ENCODE measurements at places on chromosomes 5 and 9. TPM values are rescaled to one million over a fixed set of nuclear protein-coding genes. Genes with fewer than 3 reads are reported as not detected.

- DNase-seq: no peak
These were observed 118.0 kb upstream of the TRIM32 start for GRCh38 chr9:116569111-116569510.

DNA sequence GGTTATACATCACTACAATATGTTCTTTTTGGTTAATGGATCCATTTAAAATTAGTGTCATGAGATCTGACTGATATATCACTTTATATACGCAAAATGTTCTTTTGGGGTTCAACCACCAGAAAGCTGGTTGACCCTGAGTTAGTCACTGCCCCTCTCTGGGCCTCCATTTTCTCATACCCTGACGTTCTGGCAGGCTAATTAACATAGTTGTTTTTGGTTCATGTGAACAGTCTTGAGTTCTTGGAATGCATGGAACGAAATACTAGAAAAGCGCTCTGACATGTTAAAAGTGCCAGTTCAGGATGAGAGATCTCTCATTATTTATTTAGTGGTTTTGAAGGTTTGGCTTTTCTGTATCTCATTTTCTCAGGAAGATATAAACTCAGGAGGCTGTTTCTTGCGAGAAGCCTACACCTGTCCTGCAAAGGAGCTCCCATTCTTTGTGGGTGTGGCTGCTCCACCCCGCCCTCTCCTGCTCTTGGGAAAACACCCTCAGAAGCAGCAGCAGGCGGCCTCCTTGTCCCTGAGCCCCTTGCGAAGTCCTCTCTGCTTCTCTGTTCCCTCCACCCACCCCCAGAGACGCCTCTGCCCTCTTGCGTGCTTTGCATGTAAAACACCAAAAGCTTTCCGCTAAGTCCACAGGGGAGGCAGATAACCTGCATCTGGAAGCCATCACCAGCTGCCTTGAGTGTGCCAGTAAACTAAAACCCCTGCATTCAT lies 302.4 kb upstream of the PANK3 start:
- DNase-seq: no peak

FAM169A gene
- 5.3 TPM for total RNA-seq

- peak; percentile 25 for DNase-seq
These were observed 700.5 kb upstream of the ZNF608 start for GRCh38 chr5:125446986-125447385.

- DNase-seq: no peak
These were observed 375.6 kb downstream of the ADGRV1 start for GRCh38 chr5:90934091-90934719.

DNA sequence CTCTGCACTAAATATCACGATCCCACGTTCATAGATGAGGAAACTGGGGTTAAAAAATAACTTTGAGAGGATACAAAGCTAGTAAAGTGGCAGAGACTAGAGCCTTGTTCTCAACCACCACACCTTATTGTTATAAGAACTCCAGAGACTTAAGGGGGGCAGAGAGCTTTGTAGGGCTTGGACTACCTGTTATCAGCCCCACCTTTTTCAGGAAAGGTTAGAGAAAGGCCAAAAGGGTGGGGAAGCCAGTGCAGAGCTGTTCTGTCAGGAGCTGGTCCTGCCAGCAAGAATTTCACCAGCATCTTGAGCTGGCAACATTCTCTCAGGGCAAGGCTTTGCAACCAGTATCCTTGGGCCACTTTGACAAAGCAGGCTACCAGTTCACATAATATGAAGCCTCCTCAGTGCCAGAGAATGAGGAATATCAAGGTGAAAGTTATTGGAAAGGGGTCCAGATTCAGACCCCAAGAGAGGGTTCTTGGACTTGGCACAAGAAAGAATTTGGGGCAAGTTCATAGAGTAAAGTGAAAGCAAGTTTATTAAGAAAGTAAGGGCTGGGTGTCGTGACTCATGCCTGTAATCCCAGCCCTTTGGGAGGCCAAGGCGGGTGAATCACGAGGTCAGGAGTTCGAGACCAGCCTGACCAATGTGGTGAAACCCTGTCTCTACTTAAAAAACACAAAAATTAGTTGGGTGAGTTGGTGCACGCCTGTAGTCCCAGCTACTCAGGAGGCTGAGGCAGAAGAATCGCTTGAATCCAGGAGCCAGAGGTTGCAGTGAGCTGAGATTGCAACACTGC lies 66.2 kb upstream of the CLINT1 start:
- peak; percentile 16 for DNase-seq

DNA sequence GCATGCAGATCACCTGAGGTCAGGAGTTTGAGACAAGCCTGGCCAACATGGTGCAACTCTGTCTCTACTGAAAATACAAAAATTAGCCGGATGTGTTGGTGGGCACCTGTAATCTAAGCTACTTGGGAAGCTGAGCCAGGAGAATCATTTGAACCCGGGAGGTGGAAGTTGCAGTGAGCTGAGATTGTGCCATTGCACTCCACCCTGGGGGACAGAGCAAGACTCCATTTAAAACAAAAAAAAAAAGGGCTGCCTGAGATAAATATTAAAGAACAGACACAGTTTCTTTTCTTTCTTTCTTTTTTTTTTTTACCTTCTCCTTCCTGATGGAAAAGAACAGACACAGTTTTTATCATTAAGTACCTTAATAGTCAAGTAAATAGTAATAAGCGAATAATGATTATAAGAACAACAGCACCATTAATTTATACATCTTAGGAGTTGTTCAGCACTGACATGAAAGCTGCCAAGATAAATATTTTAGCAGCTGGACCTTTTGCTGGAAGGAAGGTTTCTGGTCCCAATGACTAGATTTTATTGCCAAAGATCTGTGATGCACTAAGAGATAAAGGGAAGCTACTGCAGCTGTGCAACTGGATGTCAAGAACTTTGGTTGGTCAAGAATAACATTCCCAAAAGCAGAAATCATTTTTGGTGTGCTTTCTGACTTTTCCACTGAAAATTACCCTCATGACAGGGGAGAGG lies 7.0 kb downstream of the CENPP start:
- no peak for DNase-seq

DNA sequence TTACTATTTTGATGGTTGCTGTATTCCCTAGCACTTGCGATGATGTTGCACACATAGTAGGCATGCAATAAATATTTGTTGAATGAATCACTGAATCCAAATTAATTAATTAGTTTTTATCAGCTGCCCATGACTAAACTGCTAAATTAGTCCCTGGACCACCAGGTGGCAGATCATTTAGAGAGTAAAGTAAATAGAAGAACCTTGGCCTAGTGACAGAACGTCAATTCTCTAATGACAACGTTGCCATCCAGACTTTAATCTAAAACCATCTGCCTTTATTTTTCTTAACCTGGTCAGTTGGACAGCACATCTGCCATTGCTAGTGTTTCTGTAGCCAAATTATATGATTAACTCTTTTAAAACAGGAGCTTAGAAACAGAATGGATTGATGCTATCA lies 457.5 kb downstream of the KIF4B start:
- no peak for DNase-seq

TSSK1B gene
- not detected for total RNA-seq

DNA sequence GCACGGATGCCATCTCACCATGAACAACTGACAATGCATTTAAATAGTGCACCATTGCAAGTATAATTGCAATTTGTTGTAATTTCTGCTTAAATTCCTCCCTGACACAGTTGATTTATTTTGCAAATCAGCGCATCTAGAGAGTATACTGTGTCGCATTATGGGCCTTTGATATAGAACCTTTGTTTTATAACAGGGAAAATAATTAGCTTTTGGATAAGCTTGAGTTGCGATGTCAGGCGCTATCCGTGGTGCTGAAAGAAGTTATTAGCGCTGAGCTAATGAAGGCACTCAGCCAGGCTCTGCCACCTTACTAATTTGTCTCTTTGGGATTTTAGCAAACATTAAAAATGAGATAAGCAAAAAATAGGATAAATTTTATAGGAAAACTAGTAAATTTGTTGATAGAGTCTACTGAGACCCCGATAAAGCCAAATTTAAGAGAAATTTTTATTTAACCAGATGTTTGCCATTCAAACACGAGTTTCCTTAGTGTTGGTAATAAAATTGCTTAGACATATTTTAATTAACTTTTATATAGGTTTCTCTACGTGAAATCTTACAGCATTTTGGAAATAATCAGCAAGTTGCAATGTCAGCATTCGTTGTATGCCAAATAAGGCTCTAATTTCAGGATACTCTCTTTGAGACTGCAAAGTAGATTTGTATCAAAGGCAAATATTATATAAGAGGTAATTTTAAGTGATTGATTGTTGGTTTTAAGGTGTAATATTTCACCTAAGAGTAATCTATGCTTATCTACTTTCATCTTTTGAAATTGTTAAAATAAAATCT lies 355.5 kb downstream of the TLR4 start:
- peak; percentile 28 for DNase-seq

- DNase-seq: no peak
These were observed 137.1 kb downstream of the KCTD16 start for GRCh38 chr5:144307736-144308135.

GRCh38 chr5:144395704-144396103 lies 225.0 kb downstream of the KCTD16 start:
- no peak for DNase-seq

DNA sequence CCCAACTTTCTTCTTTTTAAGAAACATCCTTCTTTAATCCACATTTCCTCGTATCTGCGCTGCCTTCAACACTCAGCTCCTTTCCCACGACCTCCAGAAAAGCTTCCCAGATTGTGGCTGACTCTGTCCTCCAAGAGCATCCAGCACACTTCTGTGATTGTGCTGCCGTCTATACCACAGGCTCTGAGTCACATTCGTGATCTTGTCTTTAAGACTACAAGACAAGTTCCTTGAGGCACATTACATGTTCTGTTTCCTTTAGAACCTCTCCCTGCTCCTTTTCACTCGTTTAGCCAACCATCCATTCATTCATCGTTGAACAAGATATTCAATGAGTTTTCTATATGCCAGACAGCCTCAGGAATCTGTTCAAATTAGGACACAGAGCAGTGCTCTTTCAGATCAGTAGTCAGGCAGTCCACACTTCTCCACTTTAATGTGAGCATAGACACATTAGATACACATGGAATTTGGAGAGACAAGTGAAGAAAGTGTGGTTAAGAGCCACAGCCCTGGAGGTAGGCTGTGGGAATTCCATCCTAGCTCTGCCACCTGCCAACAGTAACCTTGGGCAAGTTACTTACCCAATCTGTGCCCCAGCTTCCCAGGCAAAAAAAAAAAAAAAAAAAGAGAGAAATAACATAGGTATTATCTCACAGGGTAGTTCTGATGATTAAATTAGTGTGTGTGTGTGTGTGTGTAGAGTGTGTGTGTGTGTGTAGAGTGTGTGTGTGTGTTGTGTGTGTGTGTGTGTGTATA lies 18.9 kb downstream of the WHRN start:
- peak; percentile 70 for DNase-seq

- no peak for DNase-seq
These were observed 70.5 kb downstream of the IRX2 start for GRCh38 chr5:2680979-2681378.

DNA sequence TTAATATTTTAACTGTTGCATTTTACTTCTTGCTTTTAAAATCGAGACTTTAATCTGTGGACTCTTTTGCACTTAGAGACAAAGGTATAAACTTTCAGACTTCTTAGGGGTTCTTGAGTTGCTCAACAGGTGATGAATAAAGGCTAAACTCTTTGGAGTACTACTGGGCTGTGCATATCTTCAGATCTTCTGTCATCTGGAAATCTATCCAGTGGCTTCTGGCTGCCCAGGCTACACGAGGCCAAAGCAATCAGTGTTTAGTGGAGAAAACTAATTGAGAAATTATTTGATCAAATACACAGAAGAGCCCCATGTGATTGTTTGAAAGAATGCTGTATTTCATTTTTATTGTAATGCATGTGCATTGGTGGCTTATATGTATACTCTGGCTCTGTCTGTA lies 146.1 kb downstream of the PBX3 start:
- DNase-seq: no peak

DNA sequence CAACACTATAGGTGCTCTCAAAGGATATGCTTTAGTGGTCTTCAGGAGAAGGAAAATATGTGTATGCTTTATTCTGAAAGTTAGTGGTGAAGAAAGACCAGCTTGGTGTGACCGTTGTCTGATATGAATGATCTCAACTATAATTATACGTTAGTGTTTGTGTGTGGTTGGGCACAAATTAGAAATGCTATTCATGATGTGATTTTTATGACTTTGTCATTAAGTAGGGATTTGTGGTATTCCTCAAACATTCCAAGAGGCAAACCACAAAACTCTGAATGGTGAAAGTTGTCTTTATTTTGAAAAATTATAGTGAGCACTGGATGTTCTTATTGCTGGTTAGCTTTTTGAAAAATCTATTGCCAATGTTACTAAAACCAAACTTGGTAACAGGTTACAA lies 6.2 kb upstream of the F2R start:
- peak; percentile 79 for DNase-seq

DNA sequence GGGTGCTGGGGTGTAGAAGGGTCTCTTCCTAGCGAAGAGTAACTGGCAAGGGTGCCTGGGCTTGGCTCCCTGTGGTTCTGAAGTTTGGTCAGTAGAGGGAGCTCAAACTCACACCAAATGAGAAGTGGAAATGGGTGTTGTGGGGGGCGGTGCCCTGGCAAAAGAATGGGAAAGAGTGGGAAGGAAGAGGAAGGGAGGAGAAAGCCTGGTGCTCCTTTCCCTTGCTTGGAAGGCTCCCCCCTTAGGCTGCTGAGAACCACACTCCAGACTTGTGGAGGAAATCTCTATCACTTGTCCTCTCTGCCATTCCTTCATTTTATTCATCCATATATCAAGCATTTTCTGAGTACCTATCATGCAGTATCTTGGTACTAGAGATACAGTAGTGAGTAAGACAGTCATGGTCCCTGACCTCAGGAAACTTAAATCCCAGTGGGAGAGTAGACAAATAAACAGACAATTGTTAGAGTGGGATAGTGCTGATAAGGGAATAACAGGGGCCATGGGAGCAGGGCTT lies 13.0 kb downstream of the SLC4A9 start:
- DNase-seq: peak; percentile 77

KCNV2 gene
- not detected for total RNA-seq

AQP7 gene
- total RNA-seq: 0.17 TPM

TMEM252 gene
- total RNA-seq: not detected
